ENCODE measurements at places on chromosomes 7 and 10.

DNA sequence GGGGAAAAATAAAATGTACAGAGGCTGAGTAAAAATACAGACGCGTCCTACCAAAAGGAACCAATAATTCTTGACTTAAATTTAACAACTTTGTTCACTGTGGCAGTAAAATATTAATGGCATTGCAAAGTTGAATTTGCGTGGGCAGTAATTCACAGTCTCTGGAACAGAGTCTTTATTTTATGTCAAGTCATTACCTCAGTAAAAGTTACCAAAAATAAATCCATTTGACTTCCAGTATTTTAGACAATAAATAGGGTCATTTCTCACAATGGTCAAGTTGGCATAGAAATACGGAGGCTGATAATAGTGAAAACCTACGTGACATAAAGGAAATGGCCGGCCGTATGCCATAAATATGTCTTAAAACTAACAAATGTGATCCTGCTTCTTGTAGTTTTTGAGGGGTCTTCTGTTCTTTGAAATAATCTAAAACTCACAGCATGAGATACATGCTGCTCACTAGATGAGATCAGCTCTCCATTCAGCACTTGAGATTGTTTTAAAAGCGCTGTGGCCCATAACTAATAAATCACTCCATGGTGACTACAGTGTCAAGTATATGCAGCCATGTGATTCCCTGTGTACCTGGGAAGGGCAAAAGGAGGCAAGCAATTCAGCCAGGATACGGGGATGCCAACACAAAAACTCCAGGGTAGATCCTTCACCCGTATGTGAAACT is 75.3 kb downstream of the DOCK4 start:
- no peak for DNase-seq

DNA sequence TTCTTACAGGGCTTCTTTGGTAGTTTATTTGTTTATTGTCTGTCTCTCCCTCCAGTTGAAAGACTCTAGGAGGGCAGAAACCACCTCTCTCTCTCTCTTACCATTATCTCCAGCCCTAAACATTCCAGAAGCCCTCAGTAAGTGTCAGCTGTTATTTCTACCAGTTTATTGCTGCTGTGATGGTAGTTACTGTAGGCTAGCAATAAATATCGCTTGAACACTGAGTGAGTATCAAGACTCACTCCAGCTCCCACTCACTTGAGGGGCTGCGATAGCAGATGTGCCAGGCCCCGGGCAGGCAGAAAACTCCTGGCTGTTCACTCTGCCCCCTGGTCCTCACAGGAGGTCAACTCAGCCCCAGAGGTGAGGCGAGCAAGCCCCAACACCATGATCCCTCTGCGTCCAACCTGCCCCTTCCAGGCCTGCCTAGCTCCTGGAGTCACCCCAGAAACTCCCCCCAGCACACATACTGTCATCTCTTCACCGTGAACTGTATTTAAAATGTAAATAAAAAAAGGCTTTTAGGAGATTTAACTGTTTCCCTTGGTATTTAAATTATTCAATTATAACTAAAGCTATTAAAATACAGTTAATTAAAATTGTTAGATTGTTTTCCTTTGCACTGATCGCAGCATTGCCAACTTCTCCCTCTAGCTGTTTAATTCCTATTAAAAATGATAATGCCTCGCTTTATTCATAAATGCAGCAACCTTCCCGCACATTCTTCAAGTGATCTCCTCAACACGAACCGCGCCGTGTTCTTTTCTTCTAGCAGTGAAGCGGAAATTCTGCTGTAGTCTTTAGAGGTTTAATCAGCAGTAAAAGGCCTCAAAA is 321.1 kb upstream of the ZMIZ1 start:
- no peak for DNase-seq

DNA sequence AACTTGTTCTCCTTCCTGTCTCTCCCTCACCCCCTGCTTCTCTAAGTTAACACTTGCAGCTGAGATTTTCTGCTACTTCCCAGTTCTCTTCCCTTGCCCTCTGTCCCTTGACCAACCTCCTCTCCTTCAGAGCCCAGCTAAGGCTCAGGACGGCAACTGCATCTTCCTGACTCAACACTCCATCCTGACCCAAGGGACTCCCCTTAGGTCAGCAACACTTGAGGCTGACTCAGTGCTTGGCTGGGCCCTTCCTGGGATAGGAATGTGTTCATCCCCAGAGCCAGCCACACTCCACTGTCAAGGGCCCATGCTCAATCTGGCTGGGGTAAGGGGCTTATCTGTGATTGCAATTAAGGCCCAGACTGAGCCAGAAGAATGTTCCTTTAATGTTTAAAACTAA is 3.4 kb downstream of the CALHM2 start:
- DNase-seq = no peak

GRCh38 chr10:80590585-80591125 is 53.0 kb downstream of the SH2D4B start:
- DNase-seq = peak; percentile 10

DNA sequence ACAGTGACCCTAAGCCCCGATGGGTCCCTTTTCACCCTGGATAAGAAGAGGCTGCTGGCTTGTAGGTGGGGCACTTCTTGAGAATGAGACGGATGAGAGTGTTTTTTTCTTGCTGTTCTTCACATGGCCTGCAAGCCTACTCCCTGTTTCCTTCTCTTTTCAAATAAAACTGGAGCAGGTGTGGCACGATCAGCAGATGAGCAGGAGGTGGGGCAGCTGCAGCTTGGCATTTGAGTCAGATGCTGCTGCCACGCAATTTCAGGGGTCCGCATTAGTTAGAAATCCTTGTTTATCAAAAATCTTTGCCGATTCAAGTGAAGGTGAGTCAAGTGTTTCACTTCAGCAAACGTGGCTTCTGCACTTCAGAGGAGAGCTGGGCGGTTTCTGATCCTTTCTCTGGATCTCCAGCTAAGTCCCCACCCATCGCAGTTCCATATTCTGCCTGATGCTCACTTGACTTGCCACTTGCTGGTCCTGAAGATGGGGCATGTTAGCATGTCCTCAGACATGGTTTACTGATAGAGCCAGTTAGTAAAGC is 20.8 kb downstream of the WDFY4 start:
- no peak for DNase-seq

Data from NCI-H526 (cell line).